ENCODE measurements at places on chromosomes 2 and 18. TPM values are rescaled to one million over a fixed set of nuclear protein-coding genes. Genes with fewer than 3 reads are reported as not detected.

DNA sequence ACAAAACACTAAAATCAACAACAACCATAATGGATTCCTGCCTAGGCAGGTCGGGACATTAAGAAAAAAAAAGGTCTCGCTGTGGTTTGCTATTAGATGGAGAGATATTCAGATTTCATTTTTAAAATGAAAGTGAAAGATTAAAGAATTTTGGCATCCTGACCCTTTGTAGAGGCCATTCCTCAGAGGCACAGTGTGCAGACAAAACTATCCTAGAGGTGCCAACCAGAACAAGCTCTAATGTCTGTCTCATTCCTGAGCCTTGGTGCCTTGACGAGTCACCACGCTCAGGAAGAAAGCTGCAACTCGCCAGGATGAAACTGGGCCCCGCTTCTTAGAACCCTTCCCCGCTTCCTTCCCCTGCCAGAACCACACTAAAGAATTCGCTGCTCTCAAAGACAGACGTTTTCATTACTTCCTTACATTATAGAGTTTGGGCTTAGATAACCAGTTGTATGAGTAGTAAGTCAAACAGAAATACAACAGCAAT, 156.0 kb downstream of the TGIF1 start:
- DNase-seq, result no peak

DNA sequence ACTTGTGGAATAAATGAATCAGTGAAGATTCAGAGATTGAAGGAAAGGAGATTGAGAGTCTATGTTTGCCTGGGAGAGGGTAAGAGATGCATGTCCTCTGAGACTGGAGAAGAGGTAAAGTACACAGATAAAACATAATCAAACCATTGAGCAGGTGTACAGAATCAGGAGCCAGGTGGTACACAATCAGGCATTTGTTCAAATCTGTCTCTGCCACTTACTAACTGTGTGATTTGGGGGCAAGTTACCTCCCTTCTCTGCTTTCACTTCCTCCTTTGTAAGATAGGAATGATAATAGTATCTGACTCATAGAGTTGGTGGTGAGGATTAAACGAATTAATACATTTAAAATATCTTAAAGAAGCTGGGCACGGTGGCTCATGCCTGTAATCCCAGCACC, 94.0 kb downstream of the CDK15 start:
- DNase-seq, result no peak

- DNase-seq, result no peak
Observed at GRCh38 chr2:211457325-211457724, 900.9 kb downstream of the CPS1 start.

GRCh38 chr2:25557179-25558036, 116.0 kb downstream of the DTNB start:
- DNase-seq, result no peak

DNA sequence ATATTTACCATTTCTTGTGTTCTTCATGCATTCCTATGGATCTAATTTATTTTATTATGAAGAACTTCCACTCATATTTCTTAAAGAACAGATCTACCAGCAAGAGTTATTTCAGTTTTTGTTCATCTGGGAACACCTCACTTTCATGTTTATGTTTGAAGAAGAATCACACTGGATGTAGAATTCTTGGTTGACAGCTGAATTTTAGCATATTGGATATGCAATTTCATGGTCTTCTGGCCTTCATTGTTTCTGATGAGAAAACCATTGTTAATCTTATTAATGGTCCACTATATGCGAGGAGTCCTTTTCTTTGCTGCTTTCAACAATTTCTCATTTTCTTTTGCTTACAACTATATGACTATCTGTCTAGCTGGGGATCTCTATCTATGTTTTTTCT, 189.2 kb downstream of the UXS1 start:
- no peak for DNase-seq

- no peak for DNase-seq
Observed at GRCh38 chr2:143458258-143459190, 329.3 kb downstream of the ARHGAP15 start.

DNA sequence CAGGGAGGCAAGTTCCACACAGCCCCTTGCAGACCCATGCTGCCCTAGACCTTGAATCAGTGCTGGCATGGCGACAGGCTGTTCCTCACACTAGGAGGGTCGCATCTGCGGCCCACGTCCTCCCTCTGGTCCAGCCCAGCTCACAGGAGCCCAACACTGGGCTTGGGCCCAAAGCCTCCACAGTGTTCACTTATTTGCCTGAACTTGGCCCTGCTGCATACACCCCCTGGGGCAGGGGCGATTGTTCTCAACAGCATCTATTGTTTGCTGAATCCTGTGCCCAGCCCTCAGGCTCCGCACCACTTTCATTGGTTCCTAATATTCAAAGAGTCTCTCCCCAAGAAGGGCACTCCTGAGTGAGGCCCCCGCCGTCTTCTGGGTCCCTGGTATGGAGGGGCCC, 90.7 kb downstream of the ZBTB7C start:
- DNase-seq, result no peak

DNA sequence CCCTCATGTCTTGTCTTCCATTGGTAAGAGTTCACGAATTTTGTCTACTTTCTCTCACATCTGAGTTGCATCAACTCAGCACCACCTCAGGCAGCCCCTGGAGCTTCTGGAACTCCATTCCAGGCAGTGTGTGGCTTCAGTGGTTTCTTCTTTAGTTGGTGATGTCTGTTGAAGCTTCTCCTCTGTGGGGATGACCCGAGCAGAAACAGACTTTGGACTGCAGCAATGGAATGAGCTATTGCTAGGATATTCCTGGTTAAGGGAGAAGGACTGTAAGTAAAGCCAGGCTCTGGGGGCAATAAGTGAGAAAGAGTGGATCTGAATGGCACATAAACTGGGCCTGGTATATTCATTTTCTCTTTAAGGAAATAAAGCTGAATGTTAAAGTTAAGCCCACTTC, 32.3 kb upstream of the STAT4 start:
- no peak for DNase-seq

DNA sequence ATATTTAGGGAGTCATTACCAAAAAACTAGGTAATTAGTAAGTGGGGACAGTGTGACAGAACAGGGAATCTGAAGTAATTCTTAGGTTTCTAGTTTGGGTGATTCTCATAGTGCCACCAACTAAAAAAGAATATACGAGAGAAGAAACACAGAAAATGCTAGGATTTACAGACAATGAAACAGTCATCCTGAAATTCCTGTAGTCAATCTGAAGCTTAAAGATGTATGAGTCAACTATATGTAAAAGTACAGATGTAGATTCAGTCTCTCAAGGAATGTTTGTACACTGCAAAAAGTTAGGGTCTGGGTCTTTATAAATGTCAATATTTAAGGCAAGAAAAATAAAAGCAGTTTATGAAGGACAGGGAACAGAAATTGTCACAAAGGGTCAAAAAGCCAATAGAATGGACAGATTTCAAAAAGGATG, 107.0 kb downstream of the STRN start:
- DNase-seq, result no peak

DNA sequence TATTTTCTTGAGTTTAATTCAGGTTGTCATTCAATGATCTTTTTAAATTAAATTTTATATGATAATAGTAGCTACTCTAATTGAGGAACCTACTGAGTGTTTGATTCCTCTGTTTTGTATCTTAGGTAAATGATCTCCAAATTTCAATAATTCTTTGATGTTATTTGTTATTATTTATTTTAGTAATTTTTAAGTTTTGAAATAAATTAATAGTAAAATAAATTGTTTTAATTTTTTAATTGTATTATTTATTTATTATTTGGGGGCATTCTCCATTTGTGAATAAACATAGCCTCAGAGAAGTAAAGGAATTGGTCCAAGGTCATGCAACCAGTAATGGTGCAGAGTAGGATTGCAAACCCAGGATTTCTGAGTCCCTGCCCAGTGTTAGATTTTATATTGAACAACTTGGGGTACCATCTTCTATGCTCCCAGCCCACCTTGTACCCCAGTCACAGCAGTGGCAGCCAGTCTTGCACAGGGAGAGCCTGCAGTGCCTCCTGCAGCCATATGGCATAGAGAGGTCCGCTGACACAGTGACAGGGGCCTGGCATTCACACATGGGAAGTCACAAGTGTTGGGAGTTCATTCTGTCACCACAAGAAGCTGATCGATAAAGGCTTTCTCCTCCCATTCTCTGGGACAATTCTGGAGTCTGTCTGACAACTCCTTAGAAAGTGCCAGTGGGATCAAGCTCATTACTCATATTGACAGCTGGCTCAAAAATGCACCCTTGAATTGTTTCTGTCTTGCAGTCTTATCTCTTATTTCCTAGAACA, 110.0 kb upstream of the ETAA1 start:
- DNase-seq, result no peak

- DNase-seq, result no peak
Observed at GRCh38 chr2:192139813-192140212, 54.9 kb downstream of the TMEFF2 start.

- DNase-seq, result no peak
Observed at GRCh38 chr2:113278742-113279139, at the start of gene PAX8. TSS of gene PAX8 (minus strand) at chr2:113278921. CDS start at chr2:113278394, 527 bp downstream.

DNA sequence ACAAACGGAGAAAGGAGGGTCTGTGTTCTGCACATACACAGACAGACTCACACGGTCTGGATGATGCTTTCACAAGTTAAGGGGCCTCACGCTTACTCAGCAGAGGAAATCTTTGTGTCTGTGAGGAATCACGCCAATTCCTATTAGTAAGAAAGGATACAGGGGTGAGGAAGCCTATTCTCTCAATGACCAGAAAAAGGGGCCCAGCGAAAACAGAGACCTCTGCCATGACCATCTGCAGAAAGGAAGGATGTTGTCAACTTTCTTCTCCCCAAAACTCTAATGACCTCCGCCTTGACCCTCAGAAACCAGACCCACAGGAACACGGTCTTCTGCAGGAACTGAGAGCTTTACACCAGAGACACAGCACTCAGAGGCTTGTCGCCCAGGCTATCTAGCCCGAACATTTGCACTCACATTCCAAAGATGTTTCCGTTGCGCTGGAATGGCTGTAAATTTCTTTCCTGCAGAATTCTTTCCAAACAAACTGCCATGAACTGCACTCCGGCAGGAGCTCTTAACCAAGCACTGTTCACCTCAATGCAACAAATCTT, 186.3 kb downstream of the TCF4 start:
- DNase-seq, result no peak

GRCh38 chr2:221170548-221170947, 401.6 kb downstream of the EPHA4 start:
- no peak for DNase-seq

DNA sequence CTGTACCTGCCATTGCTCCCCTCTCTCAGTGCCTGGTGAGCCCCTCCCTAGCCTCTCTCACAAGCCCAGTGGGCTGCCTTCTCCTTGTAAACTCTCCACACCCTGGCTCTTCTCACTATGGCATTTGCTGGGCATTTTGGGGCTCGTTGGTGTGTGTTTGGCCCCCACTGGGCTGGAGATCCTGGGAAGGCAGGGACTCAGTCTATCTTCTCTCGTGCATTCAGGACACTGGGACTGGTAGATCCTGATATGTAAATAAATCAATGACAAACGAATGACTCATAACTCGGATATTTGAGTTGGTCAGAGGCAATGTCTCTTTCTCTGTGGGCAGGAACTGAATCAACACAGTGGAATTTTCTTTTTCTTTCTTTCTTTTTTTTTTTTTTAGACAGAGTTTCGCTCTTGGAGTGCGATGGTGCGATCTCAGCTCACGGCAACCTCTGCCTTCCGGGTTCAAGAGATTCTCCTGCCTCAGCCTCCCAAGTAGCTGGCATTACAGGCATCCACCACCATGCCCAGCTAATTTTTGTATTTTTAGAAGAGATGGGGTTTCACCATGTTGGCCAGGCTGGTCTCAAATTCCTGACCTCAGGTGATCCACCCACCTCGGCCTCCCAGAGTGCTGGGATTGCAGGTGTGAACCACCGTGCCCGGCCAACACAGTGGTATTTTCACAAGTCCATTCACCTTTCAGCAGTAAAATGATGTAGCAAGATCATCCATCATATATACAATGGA, 144.6 kb upstream of the SPRED2 start:
- DNase-seq, result no peak

DNA sequence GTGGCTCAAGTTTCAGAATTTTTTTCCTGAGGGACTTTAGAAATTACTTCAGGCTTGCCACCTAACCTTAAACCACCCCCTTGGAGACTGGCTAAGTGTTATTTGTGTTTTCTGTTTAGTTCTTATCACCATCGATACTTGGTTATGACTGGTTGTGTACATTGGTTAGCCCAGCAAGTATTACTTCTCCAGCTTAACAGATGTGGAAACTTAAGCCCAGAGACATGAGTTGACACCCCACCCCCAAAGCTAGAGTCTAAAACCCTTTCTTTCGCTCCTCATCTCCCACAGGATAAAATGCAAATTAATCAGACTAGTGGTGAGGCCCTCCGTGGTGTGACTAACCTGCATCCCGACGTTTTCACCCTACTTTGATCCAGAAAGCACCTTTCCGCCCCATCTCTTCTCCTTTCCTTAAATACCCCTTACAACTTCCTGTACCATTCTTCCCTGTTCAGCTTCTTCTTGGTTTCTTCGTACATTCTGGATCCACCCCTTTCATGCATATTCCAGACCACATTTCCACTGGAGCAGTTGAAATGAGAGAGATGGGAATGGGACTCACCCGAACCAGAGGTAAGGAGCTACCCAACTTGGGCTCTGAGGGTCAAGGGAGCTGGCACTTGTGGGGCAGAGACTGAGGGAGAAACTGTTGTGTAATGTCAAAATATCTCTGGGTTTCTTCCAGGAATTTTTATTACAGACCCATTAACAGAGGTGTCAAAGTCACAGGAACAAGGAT, 819 bp upstream of the MAP3K2 start:
- DNase-seq, result peak; percentile 31

GRCh38 chr2:56170504-56170903, 13.3 kb upstream of the CCDC85A start:
- DNase-seq, result no peak

DNA sequence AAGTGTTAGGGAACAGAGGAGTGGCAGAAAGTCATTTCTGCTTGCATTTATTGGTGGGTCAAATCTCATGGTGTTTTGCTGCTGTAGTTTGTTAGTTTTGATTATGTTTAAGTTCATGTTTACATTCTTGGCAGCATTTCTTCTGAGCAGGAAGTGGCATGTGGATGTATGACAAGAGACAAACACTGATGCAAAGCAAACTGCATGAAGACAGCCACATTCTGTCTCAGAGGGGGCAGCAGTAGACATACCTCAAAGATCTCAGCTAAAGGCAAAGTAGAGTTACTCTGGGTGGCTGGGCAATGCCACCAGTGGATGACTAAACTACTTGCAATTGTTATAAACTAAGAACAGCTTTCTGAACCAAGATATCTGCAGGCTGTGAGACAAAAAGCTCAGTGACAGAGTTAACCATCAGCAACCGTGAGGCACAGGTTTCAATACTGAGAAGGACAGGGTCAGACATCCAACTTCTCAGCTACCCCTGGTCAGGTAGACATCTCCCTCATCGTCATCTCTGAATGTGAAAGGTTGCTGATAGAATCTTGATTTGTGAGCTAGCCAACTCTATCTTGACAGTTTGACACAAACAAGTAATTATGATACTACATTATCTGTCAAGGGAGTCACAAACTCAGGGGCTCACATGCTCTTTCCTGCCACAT, 16.4 kb downstream of the GALNT3 start:
- DNase-seq, result no peak

- DNase-seq, result no peak
Observed at GRCh38 chr18:36360256-36360909, 62.9 kb downstream of the FHOD3 start.

- no peak for DNase-seq
Observed at GRCh38 chr2:174376967-174377366, 18.6 kb upstream of the SCRN3 start.

Gene CRYGC
- not detected for total RNA-seq

Gene PAIP2B
- 2.5 TPM for total RNA-seq

Gene IL1RN
- total RNA-seq, result 2.1 TPM

Gene LRP2
- total RNA-seq, result 0.02 TPM

Gene CCBE1
- 0.27 TPM for total RNA-seq

Gene CELF4
- not detected for total RNA-seq

Data from activated naive CD4-positive, alpha-beta T cell treated with anti-CD3 and anti-CD28 coated beads, Interleukin-2, amount 50 U/mL, for 72 hours (primary cell).